ENCODE measurements at places on chromosomes 4 and X.

DNA sequence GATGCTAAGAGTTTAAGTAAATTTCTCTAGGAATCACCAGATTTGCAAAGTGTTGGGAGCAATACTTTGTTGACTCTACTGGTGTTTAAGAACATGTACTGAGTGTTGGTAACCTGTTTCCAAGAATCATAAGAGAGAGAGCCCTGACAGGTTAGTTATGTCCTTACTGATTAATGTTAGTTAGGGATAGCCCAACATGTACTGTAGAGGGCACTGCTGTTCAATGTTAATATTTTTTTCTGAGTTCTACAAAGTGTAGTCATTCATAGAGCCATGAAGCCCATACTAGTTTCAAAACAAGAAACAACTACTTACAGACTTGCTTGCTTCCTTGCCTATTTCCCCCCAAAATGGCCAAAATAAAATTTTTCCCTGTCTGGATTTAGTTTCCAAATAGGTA lies 11.9 kb downstream of the TMPRSS11D start:
- no peak for DNase-seq

GRCh38 chr4:152996111-152996571 lies 60.0 kb downstream of the FHDC1 start:
- DNase-seq: no peak

- no peak for DNase-seq
These were observed 59.2 kb upstream of the SMIM10 start for GRCh38 chrX:134931550-134931949.

- DNase-seq: no peak
These were observed 48.5 kb downstream of the APOOL start for GRCh38 chrX:85052205-85052604.

GRCh38 chr4:137677863-137678262 lies 145.6 kb upstream of the PCDH18 start:
- DNase-seq: no peak

DNA sequence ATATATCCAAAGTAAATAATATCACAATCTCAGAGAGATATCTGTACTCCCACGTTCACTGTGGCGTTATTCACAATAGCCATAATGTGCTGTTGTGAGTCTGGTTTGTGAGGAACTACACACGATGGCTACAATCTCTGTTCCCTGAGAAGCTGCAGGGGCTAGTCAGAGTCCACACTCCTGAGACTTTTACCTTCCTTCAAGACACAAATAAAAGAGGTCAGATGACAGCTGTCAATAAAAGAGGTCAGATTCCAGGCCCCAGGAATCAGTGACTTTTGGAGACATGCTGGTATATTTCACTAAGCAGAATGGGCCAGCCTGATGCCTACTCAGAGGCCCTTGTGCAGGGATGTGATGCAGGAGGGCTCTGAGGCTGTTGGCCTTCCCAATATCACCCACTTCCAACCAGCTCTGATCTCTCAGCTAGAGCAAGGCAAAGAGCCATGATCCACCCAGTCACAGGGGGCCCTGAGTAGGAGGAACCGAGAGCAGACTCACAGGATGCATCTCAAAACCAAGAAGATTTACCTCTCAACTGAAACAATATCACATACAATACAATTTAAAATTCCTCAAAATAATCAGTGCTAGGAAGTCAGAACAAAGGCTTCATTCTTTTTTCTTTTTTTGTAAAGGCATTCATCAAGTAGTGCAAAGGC lies 13.8 kb downstream of the FRYL start:
- no peak for DNase-seq

- DNase-seq: no peak
These were observed 11.3 kb upstream of the DRP2 start for GRCh38 chrX:101208152-101208905.

- peak; percentile 45 for DNase-seq
These were observed 42.9 kb downstream of the EVC start for GRCh38 chr4:5753766-5754528.

DNA sequence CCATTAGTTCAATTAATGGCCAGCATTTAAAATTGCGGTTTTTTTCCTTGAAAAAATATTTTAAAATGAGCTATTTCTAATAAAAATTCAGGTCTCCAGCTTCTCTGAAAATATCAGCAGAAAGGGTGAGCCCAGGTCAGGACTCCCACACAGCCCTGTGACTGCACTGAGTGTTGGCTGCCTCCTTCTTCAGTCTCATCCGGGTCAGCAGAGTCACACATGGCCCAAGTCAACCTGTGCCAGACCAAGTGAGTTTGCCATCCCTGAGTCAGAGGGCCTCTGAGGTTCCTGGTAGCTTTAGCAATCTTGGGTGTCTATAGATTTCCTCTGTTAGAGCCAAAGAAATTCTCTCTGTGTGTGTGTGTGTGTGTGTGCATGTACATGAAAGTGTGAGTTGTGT lies 22.1 kb upstream of the MSX1 start:
- no peak for DNase-seq

- DNase-seq: no peak
These were observed 2.3 kb upstream of the AMBN start for GRCh38 chr4:70589785-70590184.

DNA sequence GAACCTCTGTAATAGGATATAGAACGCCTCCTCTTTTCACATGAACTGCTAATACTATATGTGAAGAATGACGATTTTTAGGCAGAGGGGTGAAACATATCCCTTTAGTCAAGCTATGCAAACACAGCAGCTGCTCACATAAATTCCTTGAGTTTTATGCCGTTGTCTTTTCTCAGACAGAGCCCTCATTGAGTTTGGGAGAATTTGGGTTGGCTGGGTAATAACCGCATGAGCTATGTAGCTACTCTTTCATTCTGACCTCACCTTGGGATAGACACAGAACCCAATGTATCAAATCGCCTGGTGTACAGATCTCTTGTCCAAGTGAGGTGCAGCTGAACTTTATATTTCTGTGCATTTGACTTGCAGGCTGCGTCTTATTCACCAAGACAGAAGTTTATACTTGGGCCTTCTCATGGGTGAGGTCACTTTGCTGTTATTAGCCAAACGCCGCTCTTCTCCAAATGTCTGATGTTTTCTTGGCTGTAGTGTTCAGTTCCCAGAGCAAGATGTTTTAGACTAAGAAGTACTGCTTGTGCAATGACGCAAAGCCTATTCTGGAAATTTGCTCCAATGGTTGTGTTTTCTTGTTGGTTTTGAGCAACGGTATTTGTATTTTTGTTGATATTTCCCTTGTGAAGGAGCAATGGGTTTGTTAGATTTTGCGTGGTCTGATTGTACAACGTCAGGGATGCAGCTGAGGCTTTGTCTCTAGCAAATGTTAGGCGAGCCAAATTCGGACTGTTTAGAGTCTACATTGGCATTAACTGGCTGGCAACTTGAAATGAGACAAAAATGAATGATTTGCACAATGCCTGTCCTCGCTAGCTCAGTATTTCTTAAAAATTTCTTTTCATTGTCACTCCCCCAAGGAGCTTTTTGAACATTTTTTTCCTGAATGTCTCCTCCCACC lies 11.2 kb upstream of the SPARCL1 start:
- no peak for DNase-seq

DNA sequence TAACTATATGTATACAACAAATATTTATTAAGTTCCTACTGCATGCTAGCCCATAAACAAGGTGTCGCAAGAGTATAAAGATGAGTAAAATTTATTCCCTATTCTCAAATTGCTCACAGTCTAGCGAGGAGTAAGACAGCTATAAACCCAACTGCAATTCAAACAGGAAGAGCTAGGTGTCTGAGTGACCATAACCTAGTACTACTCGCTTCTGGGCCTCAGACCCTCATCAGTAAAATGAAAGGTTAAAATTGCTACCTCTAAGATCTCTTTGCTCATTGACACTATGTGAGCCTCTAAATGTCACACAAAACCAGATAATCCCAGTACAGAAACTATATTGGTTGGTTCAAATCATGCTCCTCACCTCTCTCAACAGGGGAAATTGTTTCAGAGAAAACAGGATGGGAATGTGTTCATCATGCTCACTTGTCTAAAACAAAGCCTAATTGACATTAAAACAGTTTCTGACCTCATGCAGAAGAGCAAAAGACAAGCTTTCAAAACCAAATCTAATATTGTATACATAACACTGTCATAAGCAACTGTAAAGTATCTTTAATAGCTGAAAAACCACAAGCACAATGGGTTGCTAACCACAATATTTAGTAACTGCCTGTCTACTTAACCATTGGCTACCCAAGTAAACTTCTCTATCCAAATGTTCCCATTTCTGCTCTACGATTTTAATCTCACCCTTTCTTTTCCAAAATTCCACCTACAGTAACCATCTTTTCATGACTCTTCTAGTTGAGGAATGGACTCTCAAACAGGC lies 264.6 kb upstream of the FMR1 start:
- DNase-seq: no peak

GRCh38 chrX:131235768-131236545 lies 53.1 kb downstream of the IGSF1 start:
- DNase-seq: no peak

GRCh38 chr4:90007494-90008167 lies 113.0 kb downstream of the MMRN1 start:
- DNase-seq: peak; percentile 39

GRCh38 chrX:8042304-8042703 lies 115.1 kb upstream of the PNPLA4 start:
- no peak for DNase-seq

DNA sequence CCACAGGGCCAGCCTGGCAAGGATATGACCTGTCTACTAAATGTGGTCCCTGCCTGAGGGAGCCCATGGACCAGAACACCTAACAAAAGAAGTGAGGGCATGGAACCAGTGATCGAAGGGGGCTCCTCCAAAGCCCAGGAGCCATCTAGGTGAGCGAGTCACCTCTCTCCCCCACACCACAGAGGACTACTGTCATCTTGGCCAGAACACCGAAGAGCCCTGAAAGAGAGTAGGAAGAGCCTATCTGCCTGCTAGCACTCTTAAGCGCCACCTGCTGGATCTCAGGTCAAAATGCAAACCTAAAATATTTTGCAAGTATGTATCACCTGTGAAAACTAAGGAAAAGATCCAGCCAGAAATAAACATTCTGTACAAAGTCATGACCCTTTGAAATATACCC lies 137.9 kb upstream of the ZXDB start:
- no peak for DNase-seq

DNA sequence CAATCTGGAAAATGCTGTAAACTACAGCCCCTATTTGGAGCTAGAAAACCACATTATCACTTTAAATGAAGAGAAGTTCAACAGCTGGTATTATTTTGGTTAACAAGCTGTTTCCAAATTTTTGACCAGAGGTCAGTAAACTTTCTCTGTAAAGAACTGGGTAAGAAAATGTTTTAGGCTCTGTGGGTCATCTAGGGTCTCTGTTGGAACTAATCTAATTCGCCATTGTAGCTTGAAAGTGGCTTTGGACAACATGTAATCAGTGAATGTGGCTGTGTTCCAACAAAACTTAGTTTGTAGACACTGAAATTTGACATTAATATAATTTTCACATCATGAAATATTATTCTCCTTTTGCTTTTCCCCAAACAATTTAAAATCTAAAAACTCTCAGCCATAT lies 25.8 kb upstream of the RNF150 start:
- DNase-seq: no peak

GRCh38 chr4:1768367-1769034 lies 24.6 kb upstream of the FGFR3 start:
- peak; percentile 88 for DNase-seq

GRCh38 chr4:154039435-154040343 lies 250.8 kb upstream of the SFRP2 start:
- DNase-seq: no peak

DNA sequence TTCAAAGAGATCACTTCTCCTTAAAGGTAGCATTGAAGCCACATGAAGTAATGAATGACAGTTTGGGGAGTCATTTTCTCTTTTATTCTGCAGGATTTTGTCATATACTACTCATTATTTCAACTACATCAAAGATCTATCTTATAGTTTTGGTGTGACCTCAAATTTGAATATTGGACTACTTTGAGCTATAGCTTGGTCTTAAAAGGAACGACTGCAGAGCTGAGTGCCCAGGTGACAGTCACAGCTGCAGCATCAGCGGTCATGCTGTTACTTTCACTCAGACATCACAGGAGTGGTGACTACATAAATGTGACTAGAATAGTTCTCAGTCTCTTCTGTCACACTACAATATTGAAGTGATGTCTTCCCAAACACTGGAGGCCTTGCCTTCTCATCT lies 10.7 kb upstream of the SPCS3 start:
- no peak for DNase-seq

GRCh38 chr4:152660526-152660925 lies 19.3 kb downstream of the TMEM154 start:
- no peak for DNase-seq

- DNase-seq: no peak
These were observed 295.7 kb downstream of the GPAT3 start for GRCh38 chr4:83831588-83831987.

GRCh38 chr4:80295336-80295735 lies 28.9 kb downstream of the FGF5 start:
- DNase-seq: no peak

DNA sequence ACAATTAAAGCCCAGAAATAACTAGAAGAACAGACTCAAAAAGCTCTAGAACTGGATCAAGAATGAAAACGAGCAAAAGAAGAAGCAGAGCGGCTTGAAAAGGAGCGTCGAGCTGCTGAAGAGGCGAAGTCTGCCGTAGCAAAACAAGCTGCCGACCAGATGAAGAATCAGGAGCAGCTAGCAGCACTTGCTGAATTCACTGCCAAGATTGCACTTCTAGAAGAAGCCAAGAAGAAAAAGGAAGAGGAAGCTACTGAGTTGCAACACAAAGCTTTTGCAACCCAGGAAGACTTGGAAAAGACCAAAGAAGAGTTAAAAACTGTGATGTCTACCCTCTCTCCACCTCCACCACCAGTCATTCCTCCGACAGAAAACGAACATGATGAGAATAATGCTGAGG lies 56.1 kb upstream of the PPP4R3C start:
- DNase-seq: no peak

GRCh38 chr4:164488114-164488513 lies 265.8 kb upstream of the SMIM31 start:
- DNase-seq: no peak

DNA sequence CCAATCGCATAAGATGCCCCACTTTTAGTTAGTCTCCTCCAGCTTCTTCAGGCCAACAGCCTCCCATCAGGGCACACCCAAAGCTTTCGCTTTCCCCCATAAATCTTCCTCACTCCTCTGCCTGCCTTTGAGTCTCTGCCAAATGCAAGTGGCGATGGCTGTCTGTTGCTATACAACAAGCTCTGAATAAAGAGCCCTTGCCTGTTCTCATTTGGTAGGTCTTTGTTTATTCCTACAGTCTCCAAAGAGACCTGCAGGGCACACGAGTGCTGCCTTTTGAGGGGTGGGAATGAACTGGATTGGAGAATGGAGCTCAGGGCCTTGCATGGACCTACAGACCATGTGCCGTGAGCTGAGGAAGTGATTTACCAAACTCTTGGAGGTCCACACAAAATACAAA lies 52.2 kb upstream of the SOD3 start:
- no peak for DNase-seq
